ENCODE measurements at places on chromosomes 13 and 19. TPM values are rescaled to one million over a fixed set of nuclear protein-coding genes. Genes with fewer than 3 reads are reported as not detected.

The LRG1 gene
- 1.2 TPM for total RNA-seq

The TPTE2 gene
- not detected for total RNA-seq

- no peaks in the 10 kb centered on the region for H3K4me1 ChIP-seq
- no peak for DNase-seq
- no peaks in the 10 kb centered on the region for H3K36me3 ChIP-seq
- no peak overlapping the region for H3K4me3 ChIP-seq
- H3K27ac ChIP-seq: no peak overlapping the region
Observed at GRCh38 chr13:96844195-96844594, 150.1 kb downstream of the OXGR1 start.

DNA sequence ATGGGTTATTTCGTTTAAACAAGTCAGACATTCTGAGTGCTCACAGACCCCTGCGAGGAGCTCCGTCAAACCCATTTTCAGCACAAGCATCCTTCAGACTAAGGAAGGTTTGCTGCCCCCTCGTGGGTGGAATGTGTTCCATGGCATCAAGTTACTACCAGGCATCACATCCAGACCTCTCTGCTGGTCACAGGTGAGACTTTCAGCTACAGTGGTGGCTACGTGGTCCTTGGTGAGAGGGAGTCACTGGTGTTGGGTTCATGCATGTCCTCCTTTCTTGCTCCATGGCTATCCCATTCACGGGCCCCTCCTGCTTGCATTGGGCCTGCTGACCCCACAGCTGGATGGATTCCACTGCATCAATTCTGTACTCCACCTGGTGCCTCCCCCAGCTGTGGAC is 9.1 kb upstream of the LILRB5 start:
- H3K4me1 ChIP-seq: no peaks in the 10 kb centered on the region
- H3K4me3 ChIP-seq: no peak overlapping the region
- no peak overlapping the region for H3K27ac ChIP-seq
- H3K27me3 ChIP-seq: no peaks in the 10 kb centered on the region
- DNase-seq: no peak

DNA sequence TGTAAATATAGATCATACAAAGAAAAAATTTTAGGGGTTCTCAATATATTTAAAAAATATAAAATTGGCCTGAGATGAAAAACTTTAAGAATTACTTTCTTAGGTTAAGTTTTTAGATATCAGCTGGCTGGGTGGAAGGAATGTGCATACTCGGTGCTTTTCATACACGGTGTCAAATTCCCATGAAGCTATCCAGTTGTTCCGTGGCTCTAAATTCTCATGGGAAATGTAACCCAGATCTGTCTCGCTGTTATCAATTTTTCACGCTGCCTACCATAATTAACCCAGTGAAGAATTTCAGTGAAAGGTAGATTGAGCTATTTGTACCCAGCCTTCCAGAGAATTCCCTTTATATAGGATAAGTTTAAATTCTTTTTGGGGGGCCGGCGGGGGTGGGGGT is 11.6 kb upstream of the ZNF835 start:
- H3K36me3 ChIP-seq: peaks cover 5% of the 10 kb centered on the region
- H3K27me3 ChIP-seq: no peaks in the 10 kb centered on the region
- no peak for DNase-seq
- no peak overlapping the region for H3K4me3 ChIP-seq
- H3K4me1 ChIP-seq: no peaks in the 10 kb centered on the region

- H3K4me1 ChIP-seq: no peaks in the 10 kb centered on the region
- H3K27ac ChIP-seq: no peak overlapping the region
- H3K4me3 ChIP-seq: no peak overlapping the region
- no peak for DNase-seq
- H3K27me3 ChIP-seq: no peaks in the 10 kb centered on the region
Observed at GRCh38 chr13:84844473-84844872, 954.7 kb downstream of the SLITRK6 start.

- no peak overlapping the region for H3K27ac ChIP-seq
- peaks cover 11% of the 10 kb centered on the region for H3K4me1 ChIP-seq
- H3K36me3 ChIP-seq: no peaks in the 10 kb centered on the region
- no peak for DNase-seq
Observed at GRCh38 chr19:35094656-35095055, 21.0 kb upstream of the FXYD3 start.

GRCh38 chr13:23889615-23890607 is 711 bp upstream of the MIPEP start:
- H3K4me3 ChIP-seq: peak overlapping the region; percentile 81
- H3K36me3 ChIP-seq: peaks cover 2% of the 10 kb centered on the region
- H3K4me1 ChIP-seq: peaks cover 9% of the 10 kb centered on the region
- no peak for DNase-seq
- H3K27me3 ChIP-seq: no peaks in the 10 kb centered on the region
